ENCODE measurements at places on chromosomes 5 and 9.

DNA sequence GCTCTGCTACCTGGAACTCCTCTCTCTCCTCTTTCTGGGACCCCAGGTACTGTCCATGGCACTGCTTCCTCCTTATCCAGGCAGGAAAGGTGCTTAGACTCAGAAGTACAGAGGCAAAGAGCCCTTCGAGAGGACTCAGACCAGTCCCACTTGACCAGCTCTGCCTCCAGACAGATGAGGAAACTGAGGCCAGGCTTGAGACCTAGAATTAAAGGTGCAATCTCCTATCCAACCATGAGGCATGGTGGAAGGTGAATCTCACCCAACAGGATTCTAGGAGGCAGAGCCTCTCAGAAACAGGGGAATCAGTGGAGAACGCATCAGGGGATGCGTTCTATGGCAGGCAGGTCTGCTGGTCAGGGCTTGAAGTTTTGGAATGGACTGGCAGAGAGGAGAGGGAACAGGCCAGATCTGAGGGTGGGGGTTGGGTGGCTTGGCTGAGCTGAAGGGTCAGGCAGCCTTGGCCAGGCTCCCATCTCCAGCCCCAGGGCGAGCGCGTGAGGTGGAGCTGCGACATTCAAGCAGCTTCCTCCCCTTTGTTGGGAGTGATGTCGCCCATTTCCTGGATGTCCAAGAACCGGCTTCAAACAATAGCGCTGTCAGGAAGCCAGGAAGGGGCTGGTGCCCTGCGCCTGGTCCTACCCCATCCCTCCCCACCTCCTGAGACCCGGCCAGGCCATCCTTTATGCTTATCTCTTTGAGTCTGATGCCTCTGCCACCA is 26.2 kb downstream of the NDUFA8 start:
- DNase-seq, result no peak

GRCh38 chr5:56142614-56143372 is 90.3 kb downstream of the ANKRD55 start:
- DNase-seq, result no peak

DNA sequence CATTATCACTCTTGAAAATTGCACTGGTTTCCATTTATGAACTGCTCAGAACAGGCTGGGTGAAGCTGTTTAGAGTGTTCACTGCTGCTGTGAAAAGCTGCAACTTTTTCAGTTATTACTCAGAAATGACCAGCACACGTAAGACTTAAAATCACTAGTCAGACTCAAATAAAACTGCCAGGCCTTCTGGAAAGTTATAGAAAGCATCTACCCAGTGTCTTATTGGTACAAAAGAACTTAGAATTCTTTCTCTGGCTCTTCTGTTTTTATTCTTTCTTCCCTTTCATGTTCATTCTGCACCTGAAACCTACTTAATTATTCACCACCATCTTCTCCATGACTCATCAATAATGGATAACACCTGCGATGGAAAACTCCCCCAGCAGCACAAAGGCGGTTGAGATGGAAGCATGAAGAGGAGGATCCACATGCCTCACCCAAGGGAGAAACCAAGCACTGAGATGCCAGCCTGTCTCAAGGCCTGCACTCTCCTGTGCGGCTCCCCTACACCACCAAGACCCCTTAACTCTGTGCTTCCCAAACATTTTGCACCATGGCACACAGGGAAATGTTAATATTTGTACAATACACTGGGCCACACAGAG is 171.9 kb downstream of the ENTREP1 start:
- DNase-seq, result no peak

DNA sequence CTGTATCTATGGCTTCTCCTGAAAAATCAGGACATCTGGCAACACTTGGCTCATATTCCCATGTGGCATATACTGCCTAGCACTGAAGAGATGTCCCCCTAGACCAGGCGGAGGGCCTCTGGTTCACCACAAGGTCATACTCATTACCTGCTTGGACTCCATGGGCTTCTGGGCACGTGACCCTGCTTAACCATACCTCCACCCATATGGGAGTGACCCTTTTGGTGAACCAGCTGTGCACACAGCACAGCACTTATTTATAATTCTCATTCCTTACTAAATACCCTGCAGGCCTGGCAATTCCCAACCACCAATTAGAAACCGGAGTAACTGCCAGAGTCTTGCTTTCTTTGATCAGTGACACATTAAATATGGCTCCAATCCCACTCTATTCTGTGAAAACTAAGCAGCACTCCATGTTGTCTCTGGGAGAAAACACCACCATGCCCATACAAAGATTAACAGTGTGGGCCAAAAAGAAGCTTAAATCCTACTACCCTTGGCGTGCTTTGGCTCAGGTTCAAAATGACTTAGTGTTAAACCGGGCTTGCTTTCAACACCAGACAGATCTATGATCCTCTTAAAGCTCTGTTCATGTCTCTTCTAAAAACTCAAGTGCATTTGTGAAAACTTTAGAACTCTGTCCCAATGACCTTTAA is 57.7 kb downstream of the MTMR12 start:
- DNase-seq, result no peak

DNA sequence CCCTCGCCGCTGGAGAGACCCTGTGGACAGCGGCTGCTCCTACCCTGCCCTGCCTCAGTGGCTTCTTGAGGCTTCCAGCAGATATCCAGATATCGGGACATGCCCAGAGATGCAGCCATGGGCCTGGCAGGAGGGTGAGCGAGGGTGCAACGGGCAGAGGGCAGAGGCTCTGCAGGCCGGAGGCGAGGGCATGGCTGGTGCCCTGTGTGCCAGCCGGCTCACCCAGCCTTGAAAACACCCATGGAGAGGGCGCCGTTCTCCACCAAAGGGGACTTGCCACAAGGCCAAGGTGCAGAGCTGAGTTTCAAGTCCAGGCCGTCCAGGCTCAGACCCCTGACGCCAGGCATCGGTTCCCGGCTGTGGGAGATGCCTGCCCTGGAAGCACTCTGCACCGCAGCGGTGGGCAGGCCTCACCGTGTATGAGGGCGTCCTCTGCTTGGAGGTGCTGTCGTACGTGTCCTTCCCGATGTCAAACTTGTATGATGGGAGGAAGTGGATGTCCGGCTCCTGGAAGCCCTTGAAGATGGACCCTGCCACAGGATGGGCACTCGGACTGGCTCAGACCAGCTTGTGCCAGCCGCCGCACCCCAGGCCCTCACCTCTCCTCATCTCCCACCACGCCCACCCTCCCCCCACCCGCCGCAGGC is 8.9 kb downstream of the INPP5E start:
- no peak for DNase-seq

DNA sequence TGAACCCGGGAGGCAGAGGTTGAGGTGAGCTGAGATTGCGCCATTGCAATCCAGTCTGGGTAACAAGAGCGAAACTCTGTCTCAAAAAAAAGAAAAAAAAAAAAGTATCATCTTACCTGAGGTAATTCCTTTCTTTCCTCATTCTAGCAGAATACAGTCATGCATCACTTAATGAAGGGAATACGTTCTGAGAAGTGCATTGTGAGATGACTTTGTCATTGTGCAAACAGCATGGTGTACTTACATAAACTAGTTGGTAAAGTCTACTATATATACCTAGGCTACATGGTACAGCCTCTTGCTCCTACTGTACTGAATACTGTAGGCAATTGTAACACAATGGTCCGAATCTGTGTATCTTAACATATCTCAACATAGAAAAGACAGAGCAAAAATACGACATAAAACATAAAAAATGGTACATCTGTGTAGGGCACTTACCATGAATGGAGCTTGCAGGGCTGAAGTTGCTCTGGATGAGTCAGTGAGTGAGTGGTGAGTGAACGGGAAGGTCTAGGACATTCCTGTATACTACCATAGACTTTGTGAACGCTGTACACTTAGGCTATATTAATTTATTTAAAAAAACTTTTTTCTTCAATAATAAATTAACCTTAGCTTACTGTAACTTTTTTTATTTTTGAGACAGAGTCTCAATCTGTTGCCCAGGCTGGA is 100.4 kb downstream of the GLDC start:
- DNase-seq, result no peak

- DNase-seq, result no peak
Measured at GRCh38 chr5:117547192-117547591, 972.6 kb upstream of the SEMA6A start.

DNA sequence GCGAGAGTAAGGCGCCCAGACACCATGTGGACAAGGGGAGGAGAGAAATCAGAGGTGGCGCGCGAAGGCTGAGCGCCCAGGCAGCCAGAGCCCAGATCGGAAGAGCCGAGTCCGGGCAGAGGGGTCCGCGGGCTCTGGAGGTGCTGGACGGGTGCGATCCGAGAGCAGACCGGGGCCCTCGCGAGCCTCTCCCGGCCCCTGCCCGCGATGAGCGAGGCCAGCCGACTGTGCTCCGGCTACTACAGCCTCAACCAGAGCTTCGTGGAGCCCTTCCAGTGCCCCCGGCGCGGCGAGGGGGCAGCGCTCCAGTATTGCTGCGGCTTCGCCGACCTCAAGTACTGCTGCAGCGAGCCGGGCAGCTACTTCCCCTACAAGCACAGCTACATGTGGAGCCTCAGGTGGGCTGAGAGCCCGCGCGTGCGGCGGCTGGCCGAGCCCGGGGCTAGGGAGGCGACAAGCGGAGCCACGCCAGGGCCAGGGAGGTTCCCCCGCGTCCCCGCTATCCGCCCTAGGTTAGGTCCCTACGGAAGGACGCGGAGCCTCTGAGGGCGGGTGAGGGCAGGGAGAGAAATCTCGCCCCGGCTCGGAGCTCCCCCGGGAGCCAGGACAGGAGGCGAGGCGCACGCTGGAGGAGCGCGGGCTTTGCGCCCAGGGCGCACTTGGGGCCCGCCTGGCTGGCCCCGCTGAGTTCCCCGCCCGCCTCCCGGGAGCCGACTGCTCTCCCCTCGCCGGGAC is at the start of gene SHISAL2B:
Gene SHISAL2B (plus strand): TSS at position 87 of the 735 bp plus-strand sequence. CDS start 121 bp downstream, at position 208.
- DNase-seq, result no peak

DNA sequence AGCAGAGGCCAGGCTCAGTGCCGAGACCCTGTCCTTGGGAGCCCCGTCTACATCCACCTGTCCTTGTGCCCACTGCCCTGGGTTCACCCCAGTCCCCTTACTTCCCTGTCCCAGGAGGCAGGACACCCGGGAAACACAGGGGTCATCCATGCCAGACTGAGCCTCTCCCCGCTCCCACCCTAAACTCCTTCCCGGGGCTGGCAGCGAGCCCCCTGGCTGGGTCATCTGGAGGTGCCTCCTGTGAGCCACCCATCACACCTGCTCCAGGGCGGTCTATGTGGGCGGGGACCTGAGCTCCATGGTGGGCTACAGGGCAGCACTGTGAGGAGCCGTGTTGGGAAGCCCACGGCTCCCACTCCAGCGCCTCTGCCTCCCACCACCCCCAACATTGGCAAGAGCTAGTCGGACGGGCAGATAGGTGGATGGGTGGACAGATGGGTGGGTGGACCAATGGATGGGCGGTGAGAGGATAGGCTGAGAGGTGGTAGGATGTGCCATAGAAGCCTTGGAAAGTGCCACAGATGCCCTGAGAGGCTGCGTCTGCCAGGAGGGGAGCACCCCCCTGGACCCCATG is 42.5 kb upstream of the RXRA start:
- DNase-seq, result no peak

Measured in stimulated activated CD8-positive, alpha-beta memory T cell treated with anti-CD3 and anti-CD28 coated beads, Interleukin-7, amount 100 ng/mL, for 1 hour (primary cell).